ENCODE measurements at places on chromosomes 16 and 17.

DNA sequence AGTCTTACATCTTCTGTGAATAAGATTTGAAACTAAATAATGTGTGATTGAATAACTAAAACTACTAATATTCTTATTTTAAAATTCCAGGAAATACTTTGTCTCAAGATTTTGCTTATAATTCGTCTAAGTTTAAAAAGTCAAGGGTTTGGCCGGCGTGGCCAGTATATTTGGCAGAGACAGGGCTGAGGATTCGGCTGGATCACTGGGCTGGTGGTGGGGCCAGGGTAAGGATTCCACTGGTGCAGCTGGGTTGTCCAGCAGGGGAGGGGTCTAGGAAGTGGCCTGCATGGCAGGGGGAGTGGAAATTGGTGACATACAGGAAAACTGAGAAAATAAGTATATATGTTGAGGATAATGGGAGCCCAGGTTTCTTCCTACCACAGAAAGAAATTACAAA lies 75.7 kb downstream of the MYO1D start:
- DNase-seq, result no peak

DNA sequence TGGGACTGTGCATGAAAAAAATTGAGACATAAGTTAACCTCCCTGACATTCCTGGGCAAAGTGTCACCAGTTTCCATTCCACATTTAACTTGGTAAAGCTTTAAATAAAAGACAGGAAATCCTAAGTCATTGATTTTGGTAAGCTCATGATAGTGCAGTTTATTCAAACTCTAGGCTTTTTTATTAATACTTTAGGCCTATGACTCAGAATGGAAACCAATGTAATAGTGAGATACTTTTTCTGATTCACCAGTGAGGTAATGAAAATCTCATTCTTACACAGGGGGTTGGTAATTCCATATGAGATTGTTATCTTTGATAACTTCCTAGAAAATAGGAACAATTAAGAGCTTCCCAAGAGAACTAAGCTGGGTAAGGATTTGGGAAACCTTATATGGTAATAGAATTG lies 91.1 kb downstream of the NLK start:
- no peak for DNase-seq

- DNase-seq, result no peak
Measured at GRCh38 chr16:57394444-57394843, 10.1 kb upstream of the CCL17 start.

DNA sequence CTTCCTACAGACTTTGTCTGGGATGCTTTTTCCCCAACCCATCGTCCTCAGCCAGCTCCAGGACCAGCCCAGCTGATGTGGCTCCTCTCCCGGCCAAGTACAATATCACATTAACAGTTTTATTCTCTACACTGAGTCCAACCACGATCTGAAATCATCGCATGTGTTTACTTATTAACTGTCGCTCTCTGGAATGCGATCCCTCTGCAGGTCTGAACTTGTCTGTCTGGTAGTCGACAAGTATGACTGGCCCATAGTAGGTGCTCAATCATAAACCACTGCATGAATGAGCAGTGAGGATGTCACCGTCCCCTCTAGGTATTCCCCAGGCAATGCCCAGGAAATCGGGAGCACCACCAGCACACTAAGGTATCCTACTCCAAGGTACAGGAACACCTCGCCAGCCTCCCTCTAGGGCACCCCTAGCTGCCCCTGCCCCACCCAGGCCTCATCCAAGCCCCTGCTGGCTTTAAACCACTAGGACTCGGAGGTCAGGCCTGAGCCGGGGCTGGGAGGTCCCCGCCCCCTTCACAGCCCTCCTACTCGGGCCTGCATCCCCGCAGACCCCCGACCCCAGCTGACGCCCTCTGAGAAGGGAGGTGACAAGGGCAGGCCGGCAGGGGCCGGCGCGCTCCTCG lies 27.7 kb downstream of the RTN4RL1 start:
- no peak for DNase-seq

DNA sequence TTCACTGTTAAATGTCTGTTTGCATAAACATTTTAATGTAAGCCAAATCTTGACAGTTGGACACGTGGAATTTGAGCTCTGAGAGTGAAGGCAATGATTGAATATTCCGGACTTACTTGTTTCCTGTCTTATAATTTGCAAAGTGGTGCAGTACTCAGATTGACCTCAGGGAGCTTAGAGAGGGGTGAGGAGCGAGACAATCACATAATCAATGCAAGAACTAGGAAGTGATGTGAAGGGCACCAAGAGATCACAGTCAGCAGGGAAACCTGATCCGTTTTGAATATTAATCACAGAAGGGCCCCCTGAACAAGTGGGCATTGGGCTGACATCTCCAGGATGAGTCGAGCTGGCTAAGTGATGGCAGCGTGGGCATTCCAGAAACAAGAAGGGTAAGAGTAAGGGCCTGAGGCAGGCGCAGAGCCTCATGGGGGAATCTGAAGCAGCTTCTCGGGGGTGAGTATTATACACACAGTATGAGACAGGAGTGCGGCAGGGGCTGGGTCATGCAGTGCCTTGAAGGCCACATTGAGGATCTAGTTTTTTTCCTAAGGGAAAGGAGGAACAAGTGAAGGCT lies 26.1 kb downstream of the TEX2 start:
- DNase-seq, result no peak

DNA sequence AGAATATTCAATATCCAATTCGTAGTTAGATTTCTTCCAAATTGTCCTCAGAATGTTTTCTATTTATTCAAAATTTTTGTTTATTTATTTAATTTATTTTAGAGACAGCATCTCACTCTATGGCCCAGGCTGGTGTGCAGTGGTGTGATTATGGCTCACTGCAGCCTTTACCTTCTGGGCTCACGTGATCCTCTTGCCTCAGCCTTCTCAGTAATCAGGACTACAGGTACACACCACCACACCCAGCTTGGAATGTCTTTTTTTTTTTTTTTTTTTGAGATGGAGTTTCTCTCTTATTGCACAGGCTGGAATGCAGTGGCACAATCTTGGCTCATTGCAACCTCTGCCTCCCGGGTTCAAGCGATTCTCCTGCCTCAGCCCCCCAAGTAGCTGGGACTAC lies 3.5 kb upstream of the DRG2 start:
- no peak for DNase-seq

GRCh38 chr17:75820094-75821080 lies 23.8 kb downstream of the UNC13D start:
- DNase-seq, result no peak

DNA sequence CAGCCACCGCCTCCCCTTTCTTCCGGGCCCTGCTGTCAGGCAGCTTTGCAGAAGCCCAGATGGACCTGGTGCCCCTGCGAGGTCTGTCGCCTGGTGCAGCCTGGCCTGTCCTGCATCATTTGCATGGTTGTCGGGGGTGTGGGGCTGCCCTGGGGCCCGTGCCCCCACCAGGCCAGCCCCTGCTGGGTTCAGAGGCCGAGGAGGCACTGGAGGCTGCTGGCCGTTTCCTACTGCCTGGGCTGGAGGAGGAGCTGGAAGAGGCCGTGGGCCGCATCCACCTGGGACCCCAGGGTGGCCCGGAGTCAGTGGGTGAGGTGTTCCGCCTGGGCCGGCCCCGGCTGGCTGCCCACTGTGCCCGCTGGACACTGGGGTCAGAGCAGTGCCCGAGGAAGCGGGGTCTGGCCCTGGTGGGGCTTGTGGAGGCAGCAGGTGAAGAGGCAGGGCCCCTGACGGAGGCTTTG lies 5.5 kb upstream of the TGFB1I1 start:
- DNase-seq, result no peak

- DNase-seq, result no peak
Measured at GRCh38 chr16:283033-283805, at the start of gene PDIA2. Gene PDIA2 (plus strand): TSS chr16:283164. CDS start chr16:283170, 6 bp downstream.

- DNase-seq, result no peak
Measured at GRCh38 chr17:4599505-4600281, 15.4 kb downstream of the SMTNL2 start.

GRCh38 chr16:1488054-1488601 lies 616 bp downstream of the PTX4 start:
- no peak for DNase-seq

DNA sequence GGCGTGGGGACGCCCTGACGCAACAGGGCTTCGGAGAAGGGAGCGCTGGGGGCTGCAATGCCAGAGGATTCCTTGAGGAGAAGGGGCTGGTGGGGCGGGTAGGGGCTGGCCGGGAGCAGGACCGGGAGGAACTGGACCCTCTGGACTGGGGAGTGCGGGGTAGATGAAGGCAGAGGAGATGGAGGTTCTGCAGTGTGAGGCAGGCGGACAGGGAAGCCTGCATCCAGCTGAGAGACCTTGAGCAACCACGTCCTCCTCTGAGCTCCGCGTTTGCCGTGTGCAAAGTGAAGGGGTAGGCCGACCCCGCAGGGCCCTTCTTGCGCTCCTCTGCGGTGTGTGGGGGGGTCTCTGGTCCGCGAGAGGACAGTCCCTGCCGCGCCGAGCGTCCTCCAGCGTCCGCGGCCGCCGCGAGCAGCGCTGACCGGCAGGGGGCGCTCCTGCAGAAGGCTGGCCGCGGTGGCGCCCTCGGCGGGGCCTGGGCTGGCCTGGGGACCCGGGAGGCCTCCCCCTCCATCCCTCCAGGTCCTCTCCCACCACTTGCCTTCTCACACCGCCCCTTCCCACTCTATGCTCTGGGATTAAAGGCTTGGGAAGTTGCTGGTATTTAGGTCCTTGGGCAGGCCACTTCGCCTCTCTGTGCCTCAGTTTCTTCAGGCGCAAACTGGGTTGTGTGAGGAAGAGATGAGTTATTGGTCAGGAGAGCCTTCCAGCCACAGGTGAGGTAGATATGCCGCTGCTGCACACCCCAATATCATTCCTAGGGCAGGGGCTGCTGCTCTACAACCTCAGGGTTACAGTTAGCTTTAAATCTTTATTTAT lies 9.6 kb upstream of the WNT9B start:
- no peak for DNase-seq

DNA sequence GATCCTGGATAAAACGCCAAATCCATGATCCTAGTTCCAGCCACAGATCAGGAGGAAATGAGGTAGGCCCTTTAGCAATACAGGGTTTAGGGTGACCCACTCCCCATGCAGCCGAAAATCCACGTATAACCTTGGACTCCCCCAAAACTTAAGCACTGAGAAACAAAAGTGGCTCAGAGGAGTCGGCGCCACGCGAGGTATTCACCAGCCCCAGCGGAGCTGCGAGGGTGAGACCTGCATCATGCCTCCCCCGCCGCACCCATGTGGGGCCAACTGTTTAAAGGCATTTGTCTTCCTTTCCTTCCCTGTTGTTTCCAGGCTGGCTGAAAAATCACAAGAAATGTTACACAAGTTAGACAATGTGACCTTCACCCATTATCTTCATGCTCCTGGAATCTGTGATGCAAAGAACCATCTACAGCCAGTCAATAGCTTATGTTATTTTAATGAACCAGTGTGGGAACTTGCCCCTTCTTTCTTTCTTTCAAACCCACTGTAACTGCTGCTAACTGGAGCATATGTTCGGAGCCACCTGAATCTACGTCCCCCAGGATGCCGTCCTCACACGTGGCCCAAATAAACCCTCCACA lies 98.2 kb upstream of the METRNL start:
- DNase-seq, result no peak

Measured in CD4-positive, alpha-beta T cell treated with Interleukin-6 for 4 hours (primary cell).